ENCODE measurements at places on chromosomes 2 and 18.

- no peak for DNase-seq
Measured at GRCh38 chr2:32614084-32614483, 13.8 kb upstream of the TTC27 start.

- no peak for DNase-seq
Measured at GRCh38 chr2:8860239-8860638, 22.8 kb upstream of the KIDINS220 start.

- DNase-seq: no peak
Measured at GRCh38 chr2:54546518-54546917, 90.4 kb downstream of the SPTBN1 start.

DNA sequence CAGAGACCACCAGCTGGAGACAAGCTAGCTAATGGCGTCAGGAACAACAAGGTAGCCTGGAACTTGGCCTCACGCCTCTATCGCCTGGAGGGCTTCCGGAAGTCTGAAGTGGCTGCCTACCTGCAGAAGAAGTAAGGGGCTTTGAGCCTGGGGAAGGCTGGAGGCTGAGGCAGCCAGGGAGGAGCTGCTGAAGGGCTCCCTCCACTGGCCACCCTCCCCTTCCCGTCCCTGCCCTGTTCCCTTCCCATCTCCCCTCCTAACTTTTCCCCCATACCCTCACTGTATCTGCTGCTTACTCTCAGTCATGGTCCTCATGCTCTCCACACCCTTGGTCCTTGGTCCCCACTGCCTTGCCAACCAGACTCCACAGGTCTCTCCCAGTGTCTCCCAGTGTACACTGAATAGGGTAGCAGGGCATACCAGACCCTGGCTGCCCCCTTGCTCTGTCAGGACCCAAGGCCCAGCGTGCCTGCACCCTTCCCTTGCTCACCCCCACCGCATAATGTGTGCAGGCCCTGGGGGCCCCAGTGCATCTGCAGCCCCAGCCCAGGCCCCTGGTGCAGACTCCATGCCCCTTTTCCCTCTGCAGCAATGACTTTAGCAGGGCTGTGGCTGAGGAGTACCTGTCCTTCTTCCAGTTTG is 18.8 kb downstream of the PSD4 start:
- DNase-seq: no peak

- DNase-seq: no peak
Measured at GRCh38 chr2:1350111-1350510, 63.2 kb upstream of the TPO start.

DNA sequence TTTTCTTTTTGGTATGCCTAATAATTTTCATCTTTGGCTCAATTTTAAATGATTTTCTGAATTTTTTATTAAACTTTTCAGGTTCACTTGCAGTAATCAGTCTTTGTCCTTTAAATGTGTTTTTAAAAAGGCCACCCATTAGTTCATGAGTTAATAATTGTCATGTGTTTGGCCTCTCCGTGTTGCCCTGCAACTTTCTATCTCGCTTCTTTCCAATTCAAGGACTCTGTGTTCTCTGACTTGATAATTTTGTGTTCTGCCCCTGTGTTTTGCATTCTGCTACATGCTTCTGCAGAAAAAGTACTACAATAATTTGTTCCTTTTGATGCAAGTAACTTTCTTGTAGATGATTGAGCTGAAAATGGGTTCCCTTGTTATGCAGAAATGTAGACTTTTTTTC is 921.4 kb upstream of the LRATD1 start:
- DNase-seq: no peak

GRCh38 chr2:170651624-170652325 is 63.4 kb upstream of the SP5 start:
- peak; percentile 10 for DNase-seq

DNA sequence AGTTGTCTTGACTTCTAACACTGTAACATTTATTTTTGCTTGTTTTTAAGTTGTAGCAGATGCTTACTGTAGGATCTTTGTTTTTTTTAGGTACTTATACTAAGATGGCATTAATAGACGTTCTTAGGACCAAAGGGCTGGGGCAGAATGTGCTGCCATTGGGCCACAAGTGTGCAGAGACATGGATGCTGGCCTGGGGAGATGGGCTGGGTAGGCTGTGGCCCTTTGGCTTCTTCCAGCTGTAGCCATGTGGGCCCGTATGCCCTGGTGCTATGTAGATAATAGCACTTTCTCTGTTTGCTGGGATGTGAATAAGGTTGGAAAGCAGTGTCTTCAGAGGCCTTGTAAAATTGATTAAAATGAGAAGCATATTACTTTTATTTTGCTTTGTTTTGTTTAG is 18.8 kb downstream of the RAB31 start:
- no peak for DNase-seq

DNA sequence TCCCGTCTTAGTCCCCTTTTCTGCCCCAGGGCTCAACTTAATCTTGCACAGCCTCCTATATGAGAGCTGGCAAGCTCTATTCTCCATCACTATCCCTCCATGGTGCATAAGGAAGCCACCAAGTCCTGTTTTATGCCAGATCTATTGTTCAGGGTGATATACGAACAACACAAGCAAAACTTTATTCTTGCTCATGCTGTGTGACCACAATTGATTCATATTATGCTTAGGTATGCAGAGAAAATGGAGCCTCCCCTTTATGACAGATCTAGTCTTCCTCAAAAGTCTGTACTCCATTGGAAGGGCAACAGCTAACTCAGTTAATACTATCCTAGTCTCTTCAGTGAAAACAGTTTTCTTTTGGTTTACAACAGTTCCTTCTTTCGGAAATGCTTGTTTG is 94.0 kb upstream of the STON1 start:
- no peak for DNase-seq

DNA sequence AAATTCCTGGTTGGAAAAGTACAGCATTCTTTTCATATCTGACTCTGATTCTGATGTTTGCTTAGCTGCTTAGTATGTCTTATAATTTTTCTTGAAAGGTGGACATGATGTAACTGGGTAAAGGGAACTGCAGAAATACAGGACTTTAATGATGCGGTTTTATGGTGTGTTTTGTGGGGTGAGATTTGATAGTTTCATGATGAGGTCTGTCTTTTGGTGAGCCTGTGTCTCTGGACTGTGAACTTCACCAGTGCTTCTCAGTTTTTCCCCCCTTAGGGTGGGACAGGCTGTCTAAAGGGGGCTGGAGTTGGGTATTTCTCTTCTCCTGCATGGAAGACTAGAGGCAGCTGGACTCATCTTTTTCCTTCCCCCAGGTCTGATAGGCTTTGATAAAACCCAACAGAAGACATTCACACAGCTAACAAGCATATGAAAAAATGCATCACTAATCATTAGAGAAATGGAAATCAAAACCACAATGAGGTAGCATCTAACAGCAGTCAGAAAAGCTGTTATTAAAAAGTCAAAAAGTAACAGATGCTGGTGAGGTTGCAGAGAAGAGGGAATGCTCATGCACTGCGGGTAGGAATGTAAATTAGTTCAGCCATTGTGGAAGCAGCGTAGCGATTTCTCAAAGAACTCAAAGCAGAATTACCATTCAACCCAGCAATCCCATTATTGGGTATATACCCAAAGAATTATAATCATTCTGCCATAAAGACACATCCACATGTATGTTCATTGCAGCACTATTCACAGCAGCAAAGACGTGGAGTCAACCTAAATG is 77.6 kb downstream of the EPC2 start:
- no peak for DNase-seq

- no peak for DNase-seq
Measured at GRCh38 chr2:23246992-23247683, 137.8 kb upstream of the KLHL29 start.

DNA sequence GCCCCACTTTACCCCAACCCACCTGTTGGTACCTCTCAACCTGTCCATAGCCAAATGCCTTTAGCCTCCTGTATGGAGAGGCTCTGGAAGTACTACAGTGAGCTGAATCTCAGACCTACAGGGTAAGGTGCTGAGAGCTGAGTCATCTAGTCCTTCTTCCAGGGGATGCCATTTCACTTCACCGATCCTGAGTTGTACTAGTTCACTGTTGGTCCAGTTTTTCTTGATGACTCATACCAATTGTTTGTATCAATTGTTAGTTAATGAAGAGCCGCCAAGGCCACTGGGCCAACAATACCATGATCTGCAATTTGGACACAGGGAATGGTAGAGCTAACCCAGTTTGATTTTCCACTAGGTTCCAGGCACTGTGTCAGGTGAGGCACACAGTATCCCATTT is 257.0 kb downstream of the CLIP4 start:
- DNase-seq: no peak

DNA sequence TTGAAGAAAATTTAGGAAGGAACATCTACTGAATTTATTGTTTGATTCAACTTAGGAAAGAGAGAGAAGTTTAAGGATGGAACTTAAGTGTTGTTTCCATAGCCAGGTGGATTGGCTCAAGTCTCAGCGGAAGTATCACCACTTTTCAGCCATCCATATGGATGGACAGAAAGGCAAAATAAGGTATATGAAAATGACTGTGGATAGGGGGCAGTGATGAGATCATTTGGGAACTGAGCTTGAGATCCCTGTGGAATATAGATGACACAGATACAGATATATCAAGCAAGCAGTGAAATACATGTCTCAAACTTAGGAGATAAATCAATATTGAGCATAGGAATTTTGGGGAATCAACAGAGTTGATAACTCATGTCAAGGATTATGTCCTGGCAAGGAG is 1462.7 kb upstream of the NXPH2 start:
- no peak for DNase-seq

GRCh38 chr2:144925886-144926285 is 406.0 kb upstream of the ZEB2 start:
- DNase-seq: no peak

DNA sequence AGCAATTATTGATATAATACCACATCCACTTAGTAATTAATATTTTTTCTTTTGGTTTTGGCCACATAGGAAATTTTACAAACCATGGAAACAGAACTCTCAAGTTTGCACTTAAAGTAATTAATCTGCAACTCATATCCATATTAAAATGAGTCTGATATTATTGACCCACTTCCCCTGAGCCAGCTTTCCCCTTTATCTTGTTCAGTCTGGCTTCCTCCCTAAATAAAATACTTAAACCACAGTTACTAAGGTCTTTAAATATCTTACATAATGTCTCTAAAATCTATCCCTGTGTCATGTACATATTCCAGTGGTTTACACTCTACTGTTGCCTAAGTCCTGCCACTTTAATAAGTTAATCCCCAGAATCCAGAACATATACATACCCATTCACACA is 564.9 kb upstream of the FSHR start:
- DNase-seq: no peak

DNA sequence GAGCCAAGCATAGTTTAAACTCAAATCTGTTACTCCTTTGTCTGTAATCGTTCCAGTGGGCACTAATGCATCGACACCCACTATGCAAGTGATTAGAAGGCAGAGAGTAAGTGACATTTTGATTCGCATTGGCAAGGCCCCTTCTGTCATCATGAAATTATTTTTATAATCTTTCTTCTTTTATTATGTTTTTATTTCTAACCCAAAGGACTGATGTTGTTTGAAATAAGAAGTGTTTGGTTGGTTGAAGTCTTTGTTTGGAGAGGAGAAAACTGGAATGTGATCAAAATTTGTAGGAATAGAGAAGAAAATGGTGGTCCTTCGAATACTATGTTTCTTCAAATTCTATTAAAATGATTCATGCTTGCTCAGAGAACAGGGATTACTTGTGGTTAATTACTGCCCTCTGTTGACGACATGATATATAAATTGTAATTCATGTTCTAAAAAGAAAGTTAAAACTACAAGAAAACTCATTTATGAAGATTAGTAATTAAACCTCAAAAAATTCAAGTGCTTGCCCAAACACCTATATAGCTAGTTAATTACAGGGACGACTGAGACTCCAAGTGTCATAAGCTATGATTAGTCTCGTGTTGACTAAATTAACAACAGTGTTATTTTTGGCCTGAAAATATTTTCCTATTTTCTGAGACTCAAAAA is 26.4 kb upstream of the TFPI start:
- no peak for DNase-seq

GRCh38 chr2:177021706-177022343 is 190.8 kb upstream of the HNRNPA3 start:
- no peak for DNase-seq

- no peak for DNase-seq
Measured at GRCh38 chr18:50819027-50819727, 639 bp downstream of the MRO start.

DNA sequence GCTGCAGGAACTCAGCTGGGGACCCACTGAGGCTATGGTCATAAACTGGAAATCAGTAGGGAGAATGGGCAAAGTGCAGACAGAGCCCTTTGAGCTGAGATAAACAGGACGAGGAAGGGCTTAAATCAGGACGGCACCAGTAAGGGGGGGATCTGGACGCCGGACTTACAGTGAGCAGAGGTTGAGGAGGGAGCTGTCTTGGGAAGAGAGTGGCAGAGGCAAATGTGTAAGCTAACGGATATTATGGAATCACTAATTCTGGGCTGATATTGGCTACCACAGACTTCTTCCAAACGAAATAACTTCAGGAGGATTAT is 539 bp downstream of the CYP27A1 start:
- DNase-seq: no peak

- DNase-seq: no peak
Measured at GRCh38 chr18:23743733-23744333, 54.6 kb downstream of the LAMA3 start.

- no peak for DNase-seq
Measured at GRCh38 chr2:127606625-127607398, 39.1 kb upstream of the GPR17 start.

DNA sequence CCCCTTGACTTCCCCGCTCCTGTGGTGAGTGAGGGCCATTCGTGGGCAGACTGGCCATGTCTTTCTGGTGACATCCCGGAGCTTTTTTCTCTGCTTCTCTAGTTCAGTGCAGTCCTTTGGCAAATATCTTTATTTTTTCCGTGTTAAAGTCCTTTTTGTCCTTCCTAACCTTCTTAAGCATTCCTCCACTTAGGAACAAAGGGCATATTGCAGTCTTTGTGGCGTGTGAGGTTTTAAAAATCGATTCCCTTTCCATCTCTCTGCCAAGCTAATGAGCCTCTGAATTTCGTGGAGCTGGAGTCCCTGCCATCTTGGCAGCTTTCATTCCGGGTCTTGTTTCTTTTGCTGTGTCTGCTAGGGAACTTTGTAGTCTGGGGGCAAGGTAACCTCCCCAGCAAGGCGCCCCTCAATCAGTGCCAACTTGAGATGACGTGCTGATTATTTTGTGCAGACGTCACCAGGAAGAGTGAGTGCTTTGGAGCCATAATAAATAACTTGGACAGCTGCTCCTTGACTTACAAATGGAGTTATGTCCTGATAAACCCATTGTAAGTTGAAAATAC is 5.1 kb downstream of the CNNM3 start:
- no peak for DNase-seq

- no peak for DNase-seq
Measured at GRCh38 chr2:12035956-12036639, 289.7 kb downstream of the LPIN1 start.

DNA sequence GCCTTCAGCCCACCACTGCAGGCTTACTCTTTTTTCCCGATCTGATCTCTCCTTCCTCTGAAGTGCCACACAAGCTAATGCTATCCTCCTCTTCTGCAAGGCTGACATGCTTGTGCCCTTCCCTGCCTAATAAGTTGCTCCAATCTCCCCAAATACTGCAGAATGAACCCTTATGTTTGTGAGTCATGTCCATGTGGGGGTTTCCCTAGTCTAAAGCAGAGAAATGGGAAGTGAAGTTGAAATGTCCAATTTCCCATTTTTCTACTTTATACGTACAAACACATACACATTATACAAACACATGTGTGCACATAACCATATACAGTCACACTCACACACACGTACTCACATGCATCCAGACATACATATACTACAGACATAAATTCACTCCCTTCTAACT is 288.1 kb upstream of the CELF4 start:
- DNase-seq: no peak

- DNase-seq: no peak
Measured at GRCh38 chr2:188695953-188696352, 278.2 kb upstream of the COL3A1 start.

- DNase-seq: no peak
Measured at GRCh38 chr2:152063325-152063924, 35.4 kb downstream of the CACNB4 start.
